ENCODE measurements at places on chromosomes 5 and 9. TPM values are rescaled to one million over a fixed set of nuclear protein-coding genes. Genes with fewer than 3 reads are reported as not detected.

BAAT gene
- 0.07 TPM for total RNA-seq

DCANP1 gene
- not detected for total RNA-seq

KDM4C gene
- total RNA-seq: 47.2 TPM

FCN1 gene
- not detected for total RNA-seq

FAM53C gene
- total RNA-seq: 28.0 TPM

SLC4A9 gene
- total RNA-seq: 0.07 TPM
